Large intestine (tissue), 12 donors: ENCODE measurements at places on chromosomes 1 and 21.
A peak's percentile ranks its signal among the peaks of the same experiment; 100 is the strongest.

DNA sequence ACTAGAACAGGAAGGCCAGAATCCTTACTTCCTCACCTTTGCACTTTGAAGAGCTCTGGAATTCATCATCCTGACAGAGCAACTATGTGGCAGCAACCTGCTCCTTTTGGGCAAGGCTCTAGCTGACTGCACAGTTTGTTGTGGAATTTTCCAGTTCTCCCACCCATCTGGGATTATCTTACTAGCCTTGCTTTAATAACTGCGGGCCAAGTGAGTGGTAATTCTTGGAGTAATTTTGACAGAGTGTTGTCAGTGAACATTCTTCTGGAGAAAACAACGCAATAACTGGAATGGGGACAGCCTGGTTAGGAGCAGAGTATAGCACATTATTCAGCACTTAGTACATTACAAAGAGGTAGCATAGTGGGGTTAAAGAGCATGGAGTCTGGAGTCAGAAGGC lies 75.3 kb downstream of the NTMT2 start:
- DNase-seq: no peak

GRCh38 chr1:53648516-53648915 lies 90.4 kb downstream of the GLIS1 start:
- no peak for DNase-seq

- no peak for DNase-seq
Measured at GRCh38 chr1:96944432-96945092, 223.0 kb downstream of the PTBP2 start.

DNA sequence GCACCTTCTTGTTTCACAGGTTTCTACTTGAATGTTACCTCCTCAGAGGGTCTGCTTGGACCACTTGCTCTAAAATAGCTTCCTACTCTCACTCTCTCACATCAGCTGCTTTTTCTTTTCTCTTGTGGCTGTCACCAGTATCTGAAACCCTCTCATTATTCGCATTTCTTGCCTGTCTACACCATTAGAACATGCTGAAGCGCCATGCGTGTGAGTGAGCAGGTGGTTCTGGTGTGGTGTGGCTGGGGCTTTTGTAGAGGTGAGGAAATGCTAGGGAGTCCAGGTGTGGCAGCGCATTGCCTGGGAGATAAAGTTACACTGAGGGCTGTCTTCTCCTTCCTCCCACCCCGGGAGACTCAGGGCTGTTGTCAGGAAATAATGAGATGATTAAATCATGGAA lies 4.1 kb downstream of the ZNF362 start:
- no peak for DNase-seq

- peak; percentile 62 for DNase-seq
Measured at GRCh38 chr1:155086128-155086741, 7.6 kb downstream of the EFNA3 start.

- no peak for DNase-seq
Measured at GRCh38 chr21:36126208-36126565, 8.7 kb upstream of the CBR3 start.

DNA sequence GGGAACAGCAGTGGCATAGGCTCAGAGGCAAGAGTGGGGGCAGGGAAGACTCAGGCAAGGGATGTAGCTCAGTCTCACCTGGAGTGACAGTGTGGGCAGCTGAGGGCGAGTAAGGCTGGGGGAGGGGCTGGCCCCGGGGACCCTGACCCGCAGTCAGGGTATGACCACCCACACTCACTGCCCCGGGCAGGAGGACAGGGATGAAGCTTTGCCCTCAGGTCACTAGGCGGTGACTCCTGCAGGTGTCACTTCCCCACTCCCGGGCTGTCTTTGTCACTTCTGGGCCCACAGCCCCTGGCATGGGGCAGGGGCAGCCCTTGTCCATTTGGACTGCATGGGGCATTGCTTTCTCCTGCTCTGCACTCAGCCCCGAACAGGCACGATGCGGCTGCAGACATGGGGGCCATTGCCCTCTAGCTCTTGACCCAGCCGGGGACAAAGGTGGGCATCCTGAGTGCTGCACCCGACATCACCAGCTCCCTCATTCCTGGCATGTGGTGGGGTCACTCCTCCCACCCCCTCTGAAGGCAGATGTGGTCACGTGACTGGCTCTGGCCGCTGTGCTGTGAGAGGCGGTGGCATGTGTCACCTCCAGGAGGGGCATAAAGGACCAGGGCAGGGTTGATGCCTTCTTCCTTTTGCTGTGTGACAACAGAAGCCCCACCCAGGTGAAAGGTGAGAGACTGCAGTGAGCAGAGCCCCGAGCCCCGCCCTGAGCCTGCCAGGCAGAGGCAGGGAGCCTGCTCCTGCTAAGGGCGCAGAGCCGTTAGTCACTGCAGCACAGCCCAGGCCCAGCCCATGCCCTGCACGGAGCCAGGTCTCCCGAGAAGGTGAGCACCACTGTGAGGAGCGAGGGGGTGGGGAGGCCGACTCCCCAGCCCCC lies 66.0 kb downstream of the MATN1 start:
- peak; percentile 12 for DNase-seq

- no peak for DNase-seq
Measured at GRCh38 chr1:200866116-200866515, 6.7 kb upstream of the GPR25 start.

GRCh38 chr1:26239936-26240335 lies 5.9 kb downstream of the CEP85 start:
- DNase-seq: no peak

DNA sequence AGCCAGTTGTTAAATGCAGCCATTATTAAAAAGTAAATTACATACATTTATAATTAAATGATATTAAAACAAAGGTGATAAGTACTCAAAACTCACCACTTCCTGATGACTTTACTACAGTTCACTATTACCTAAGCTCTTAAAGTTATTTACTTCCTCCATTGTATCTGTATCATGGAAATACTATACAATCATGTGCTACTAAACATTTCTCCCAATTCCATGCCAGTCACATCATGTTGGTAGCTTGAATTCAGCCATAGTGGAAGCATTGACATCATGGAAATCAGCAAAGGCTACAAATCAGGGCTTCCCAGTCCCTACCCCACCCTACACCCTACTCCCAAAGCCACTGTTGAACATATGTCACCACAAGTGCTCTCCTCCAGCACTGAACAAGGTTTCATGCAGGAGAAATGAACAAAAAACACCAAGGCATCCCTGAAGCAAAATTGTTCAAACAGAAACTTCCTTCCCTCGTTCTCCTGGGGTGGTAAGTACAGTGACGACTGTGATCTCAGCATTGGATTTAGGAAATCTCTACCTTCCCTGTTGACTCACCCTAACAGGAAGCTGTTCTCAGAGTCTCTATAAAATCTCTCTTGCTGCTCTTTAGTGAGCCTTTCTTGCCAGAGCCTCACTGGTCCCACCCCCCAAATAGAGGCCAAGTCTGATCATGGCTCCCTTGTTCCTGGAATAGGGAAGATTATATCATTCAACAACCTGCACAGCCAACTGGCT lies 12.7 kb downstream of the VSIG8 start:
- DNase-seq: no peak

GRCh38 chr1:8315573-8316475 lies 2.1 kb upstream of the SLC45A1 start:
- DNase-seq: peak; percentile 90

- DNase-seq: no peak
Measured at GRCh38 chr1:40404670-40405462, 31.3 kb downstream of the SMAP2 start.

GRCh38 chr1:10594595-10595223 lies 120.0 kb downstream of the PEX14 start:
- DNase-seq: no peak

- DNase-seq: no peak
Measured at GRCh38 chr1:16913181-16913832, 8.4 kb upstream of the CROCC start.

DNA sequence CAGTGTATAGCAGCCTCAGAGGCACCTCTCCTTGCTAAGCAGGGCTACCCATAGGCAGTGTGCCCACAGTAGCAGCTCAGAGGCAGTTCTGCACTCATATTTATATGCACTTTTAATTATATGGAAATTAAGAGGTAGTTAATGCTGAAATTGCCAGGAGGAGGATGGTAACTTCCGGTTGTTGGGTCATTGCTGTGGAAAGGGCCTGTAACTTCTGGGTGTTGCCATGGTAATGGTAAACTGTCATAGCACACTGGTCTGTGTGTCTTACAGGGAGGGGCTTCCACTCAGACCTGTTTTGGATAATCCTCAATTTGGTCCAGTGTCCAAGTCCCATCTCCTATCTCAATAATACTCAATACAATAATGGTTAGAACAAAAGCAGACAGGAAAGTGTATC lies 7.6 kb downstream of the CFH start:
- no peak for DNase-seq

DNA sequence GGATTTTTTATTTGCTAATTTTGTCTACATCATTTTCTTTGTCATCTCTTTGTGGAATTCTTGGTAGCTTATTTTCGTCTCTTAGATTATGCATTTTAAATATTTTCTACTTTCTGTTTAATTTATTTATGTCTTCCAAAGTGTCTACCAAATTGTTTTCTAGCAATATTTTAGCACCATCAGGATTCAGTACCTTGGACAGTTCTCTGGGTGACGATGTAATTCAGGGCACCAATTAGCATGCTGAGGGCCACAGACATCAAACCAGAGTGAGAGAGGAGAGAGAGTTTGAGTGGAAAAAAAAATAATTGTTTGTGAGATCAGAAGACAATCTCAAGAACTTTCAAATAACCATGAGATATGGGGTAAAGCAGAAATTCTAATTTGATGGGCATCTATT lies 169.8 kb upstream of the CXADR start:
- DNase-seq: no peak

DNA sequence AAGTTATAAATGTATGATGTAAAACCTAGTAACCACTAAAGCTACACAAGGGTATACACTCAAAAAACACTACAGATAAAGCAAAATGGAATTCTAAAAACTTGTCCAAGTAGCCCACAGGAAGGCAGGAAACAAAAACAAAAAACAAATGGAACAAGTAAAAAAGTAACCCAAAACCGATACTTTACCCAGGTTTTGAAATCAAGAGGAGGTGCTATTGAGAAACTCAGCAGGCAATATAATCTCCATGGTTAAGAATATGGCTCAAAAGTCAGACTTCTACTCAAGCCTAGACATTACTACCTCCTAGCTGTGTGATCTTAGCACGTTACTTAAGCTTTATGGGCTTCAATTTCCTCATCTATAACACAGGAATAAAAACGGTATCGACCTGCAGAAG lies 13.3 kb downstream of the RBBP5 start:
- no peak for DNase-seq

DNA sequence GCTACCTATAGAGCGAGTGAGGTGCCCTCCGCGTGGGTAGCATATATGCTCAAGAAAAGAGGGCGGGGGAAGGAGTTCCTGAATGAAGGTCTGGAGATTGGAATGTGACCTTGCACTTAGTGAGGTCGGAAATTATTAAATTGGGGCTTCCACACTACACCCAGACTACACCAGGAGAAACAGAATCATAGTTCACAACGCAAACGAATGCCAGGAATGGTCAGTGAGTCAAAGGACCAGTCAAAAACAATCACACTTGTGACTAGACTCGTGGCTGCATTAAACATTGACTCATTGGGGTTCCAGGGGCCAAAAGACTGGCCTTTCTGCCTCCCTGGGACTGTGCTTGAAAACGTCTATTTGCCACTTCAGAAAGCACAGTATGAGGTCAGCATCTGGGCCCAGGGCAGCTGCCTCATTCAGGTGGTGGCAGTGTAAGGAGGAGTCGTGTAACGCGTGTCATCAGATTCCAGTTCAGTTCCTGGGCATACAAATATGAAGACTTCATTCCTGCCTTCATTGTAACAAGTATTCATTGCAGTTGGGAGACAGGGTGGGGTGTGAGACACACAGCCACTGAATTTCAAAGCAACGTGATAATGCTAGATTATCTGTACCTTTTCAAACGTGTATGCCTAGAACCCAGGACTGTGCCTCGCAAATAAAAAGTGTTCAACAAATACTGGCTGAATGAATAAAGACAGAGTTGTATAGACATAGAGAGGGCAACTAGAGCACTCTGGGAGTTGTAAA lies at the start of gene YOD1:
TSS of gene YOD1 (minus strand) at position 18 of the 753 bp plus-strand sequence. CDS start 178 bp downstream, outside the sequence.
- no peak for DNase-seq

GRCh38 chr1:41430069-41430468 lies 54.4 kb downstream of the EDN2 start:
- DNase-seq: no peak

DNA sequence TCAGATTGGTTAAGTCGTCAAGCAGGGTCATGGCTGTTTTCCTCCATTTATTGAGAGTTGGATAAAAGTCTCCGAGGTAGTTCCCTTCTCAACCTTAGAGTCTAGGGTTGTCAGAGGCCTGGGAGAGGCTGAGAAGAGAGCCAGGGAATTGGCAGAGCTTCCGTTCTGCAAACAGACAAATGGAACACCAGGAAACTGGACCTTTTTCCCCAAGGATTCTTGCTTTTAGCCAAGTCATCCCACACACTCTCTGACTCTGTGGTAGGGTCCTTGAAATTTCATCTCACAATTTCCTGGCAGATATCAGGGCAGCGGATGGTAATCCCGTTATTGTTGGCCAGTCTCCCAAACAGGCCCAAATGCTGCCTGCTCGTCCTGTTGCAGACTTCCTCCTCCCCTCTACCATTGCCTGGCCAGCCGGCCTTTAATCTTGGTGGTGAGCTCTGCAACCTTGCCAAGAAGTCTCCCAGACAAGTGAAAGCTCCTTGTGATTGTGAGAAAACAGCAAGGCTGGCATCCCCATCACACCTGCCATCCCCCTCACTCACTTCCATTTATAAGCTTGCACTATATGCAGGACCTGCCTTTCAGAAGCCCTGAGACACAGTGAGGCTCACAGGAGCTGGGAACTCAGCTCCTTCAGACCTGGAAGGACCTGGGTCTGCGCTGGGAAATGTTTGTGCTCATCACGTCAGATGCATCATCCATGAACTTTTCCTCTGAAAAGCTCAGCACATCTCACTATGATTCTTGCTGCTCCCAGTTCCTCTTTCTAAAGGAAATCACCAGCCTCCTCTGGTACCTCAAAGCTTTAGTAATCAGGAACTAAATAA lies 13.7 kb upstream of the SRP9 start:
- DNase-seq: no peak

DNA sequence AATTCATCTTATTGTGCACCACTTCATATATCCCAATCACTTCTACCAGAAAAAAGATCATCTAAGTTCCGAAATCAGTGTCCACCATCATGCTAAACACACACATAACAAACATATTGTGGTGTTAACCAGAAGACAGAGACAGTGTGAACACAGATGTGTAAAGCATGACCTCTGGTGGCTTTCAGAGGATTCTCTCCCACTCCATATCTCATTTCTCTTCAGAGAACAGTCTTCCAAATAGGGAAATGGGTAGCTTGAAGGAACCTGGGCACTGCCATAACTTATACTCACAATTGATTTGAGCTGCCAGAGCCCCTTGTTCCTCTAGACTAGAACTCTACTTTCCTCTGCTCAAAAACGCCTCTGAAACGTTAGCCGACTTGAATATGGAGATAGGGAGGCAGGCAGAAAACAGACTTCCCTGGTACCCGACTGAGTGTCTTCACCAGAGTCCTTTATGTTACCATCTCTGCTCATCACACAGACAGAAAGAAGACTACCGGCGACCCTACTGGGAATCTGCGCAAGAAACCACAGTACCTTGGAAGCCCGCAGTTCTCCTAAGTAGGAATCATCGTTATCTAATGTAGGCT lies 1.8 kb upstream of the ELAPOR1 start:
- no peak for DNase-seq
